ENCODE measurements at places on chromosomes 13 and 19.
A peak's percentile ranks its signal among the peaks of the same experiment; 100 is the strongest.

DNA sequence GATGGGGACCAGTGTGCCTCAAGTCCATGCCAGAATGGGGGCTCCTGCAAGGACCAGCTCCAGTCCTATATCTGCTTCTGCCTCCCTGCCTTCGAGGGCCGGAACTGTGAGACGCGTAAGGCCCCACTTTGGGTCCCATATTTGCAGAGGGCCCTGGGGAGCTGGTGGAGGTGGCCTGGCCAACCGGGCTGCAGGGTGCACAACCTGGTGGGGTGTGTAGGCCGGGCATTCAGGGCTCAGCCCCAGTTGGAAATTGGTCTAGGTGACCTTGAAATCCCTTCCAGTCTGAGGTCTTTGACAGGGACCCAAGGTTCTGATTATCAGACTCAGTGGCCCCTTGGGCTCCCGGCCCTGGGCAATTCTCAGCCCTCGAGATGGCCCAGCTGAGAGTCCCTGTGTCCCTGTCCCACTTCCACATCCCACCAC is 8.3 kb downstream of the F7 start:
- no peak for DNase-seq

DNA sequence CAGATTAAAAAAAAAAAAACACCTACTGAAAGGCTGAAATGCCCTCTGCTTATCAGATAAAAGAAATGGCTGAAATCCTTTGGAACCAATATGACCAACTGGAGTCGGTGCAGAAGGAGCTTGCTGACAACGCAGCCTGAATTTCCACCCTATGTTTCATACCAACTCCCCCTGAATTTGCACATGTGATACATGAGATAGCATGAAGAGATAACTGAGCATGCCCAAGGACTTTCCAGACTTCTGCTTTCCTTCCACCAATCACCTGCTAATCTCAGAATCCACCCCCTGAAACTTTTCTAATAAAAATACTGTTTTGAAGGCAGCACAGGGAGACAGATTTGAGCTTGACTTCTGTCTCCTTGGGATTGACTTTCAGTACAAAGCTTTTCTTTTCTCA is 32.2 kb upstream of the WDFY2 start:
- no peak for DNase-seq

DNA sequence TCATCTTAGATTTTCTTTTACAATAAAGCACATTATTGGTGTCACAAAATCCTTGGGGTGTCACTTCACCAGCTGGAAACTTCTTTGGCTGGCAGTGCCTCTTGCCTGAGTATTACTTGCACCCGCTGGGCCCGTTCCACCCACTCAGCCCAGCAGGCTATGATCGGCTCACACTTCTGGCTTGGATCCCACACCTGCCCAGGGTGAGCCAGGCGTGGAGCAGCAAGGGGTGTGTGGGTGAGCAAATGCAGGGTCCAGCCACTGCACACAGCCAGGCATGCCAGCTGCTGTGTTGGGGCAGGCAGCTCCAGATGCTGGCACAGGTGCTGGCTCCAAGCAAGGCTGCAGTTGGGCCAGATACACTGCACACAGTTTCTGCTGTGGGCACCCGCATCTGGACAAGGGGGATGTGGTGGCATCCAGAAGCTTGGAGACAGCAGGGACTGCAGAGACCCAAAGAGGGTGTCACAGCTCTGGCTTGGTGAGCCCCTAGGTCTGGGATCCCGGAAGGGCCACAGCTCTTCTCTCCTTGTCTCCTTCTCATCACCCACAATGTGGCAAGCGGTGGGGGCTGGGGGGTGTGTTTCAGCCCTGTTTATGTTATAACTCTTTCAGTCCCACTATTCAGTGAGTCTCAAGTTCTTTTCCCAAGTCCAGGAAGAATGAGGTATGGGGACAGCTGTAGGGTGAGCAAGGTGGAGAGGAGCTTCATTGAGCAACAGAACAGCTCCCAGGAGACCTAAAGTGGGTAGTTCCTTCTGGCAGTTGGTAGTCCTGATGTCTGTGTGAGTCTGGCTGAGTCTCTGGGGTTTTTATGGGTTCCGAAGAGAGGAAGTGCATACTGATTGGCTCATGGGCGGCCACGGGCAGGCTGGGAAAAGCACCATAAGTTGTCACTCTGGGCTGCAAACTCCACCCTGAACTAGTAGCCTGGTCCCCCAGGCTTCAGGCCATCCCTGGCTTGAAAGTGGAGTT is 25.3 kb upstream of the TBC1D4 start:
- no peak for DNase-seq

DNA sequence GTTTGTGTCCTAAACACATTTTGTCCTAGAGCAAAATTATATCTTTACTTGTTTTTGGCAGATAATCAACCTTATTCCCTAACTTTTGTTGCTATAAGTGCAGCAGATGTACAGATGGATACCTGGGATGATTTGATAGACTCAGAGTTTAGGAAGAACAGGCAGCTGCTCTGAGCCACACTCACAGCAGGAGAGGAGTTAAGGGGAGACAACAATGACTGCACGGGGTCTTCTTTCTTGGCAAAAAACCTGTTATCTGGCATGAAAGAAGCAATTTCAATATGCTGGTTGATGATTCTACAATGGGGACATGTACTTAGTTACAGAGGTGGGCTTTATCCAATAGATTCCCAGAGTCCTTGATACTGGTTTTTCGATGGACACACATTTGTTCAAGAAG is 258.9 kb upstream of the PCDH9 start:
- DNase-seq, result no peak

GRCh38 chr13:52652980-52653303 is 306 bp downstream of the SUGT1 start:
- DNase-seq, result no peak

- peak; percentile 10 for DNase-seq
Measured at GRCh38 chr13:96822895-96823294, 171.4 kb downstream of the OXGR1 start.

DNA sequence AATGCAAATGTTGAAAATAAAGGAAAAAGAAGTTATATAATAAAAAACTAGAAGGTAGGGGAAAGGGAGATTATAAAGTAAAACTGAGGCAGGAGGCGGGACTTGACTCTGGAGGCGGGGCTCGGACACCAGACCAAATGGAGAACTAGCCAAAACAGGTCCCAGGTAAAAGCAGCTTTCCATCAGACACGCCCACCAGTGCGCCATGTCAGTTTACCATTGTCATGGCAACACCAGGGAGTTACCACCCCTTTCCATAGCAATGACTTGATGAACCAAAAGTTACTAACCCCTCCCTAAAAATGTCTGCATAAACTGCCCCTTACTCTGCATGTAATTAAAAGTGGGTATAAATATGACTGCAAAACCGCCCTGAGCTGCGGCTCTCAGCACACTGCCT is 70.9 kb downstream of the PEPD start:
- no peak for DNase-seq

DNA sequence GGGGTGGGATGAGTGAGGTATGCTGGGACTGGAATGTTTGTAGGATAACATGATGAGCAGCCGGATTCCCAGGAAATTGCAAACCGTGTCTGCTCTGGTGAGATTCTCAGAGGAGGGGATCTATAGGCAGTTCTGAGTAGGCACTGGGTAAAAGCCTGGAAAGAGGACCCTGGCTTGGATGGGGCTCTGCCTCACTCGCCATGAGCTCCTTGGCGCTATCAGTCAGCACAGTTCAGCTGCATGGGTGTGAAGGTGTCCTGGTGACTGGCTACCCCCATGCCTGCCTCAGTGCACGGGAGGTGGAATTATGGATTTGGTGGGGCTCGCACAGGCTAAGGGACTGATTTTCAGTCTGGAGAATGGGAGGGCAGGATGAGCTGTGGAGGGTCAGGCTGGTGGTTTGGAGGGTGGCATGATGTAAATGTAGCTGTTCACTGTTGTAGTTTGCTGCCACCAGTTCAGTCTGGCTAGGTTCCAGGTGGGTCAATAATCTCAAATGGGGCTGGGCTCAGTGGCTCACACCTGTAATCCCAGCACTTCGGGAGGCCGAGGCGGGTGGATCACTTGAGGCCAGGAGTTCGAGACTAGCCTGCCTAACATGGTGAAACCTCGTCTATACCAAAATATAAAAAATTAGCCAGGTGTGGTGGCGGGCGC is 9.2 kb upstream of the ZNF627 start:
- DNase-seq, result no peak

- no peak for DNase-seq
Measured at GRCh38 chr13:104485571-104485970, 1419.4 kb upstream of the SLC10A2 start.

DNA sequence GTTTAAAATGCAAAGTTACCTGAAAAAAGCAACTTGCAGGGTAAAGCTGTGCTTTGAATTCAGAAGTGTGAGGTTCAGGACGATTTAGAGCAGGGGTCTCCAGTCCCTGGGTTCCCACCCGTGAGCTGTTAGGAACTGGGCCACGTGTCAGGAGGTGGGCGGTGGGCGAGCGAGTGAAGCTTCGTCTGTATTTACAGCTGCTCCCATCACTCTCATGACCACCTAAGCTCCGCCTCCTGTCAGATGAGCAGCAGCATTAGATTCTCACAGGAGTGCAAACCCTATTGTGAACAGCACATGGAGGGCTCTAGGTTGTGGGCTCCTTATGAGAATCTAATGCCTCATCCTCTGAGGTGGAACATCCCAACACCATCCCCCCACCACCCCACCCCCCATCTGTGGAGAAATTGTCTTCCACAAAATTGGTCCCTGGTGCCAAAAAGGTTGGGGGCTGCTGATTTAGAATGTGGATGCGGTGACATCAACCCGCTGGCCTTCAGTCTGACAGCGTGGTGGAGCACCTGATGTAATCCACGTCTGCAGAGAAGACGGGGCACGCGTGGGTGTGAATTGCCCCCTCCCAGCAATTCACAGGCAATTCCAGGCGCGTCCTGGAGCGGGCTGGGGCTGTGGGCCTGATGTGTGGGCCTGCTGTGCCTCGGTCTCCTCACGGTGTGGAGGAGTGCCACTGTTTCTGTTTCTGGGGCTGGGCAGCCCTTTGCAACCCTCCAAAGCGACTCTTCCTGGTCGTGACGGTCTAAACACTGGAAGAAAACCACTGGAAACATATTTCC is 214.0 kb upstream of the SOX1 start:
- DNase-seq, result no peak

GRCh38 chr13:42071672-42072419 is 23.4 kb downstream of the DGKH start:
- DNase-seq, result no peak

- DNase-seq, result no peak
Measured at GRCh38 chr19:44113784-44114390, 688 bp downstream of the ZNF225 start.

- DNase-seq, result no peak
Measured at GRCh38 chr13:81001828-81002385, 661.0 kb upstream of the SPRY2 start.

DNA sequence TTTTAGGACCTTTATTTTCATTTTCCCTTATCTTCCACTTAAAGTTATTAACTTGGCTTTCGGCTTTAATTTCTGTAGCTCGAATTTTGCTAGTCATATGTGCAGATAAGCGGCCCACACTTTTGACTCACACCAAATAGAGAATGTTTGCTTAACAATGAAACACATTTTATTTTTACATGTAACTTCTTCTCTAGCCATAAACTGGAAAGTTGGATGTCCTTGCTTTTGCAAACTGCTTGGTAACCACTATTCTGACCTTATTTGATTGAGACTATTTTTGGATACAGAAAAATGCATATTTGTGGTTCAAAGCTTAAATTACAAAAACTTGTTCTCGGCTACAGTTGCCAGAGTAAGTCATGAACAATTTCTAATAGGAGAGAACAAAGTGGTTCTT is 600.0 kb downstream of the KCTD12 start:
- DNase-seq, result no peak

- no peak for DNase-seq
Measured at GRCh38 chr13:110464556-110465333, 96.8 kb downstream of the RAB20 start.

- no peak for DNase-seq
Measured at GRCh38 chr19:19514215-19514657, 1.1 kb downstream of the TSSK6 start.

DNA sequence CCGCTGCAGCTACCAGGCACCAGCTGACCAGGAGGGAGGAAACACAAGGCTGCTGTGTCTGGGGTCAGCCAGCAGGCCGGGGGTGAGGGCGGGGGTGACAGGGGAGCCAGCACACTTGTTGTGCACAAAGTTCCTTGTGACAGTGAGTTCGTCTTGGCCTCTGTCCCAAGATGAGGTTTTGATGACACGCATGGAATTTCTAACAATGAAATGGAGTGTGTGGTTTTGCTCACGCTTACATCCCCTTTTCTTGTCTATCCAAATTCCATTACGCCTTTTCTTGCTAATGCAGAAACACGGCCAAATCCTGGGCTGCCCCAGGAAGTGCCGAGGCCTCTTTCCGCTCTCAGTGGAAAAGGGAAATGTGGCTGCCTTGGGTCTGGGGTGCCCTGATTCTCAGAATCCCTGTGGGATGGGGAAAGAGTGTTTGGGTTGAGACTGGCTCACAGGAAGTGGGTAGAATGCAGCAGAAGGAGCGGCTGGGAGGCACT is 73.8 kb downstream of the GADD45B start:
- DNase-seq, result no peak

DNA sequence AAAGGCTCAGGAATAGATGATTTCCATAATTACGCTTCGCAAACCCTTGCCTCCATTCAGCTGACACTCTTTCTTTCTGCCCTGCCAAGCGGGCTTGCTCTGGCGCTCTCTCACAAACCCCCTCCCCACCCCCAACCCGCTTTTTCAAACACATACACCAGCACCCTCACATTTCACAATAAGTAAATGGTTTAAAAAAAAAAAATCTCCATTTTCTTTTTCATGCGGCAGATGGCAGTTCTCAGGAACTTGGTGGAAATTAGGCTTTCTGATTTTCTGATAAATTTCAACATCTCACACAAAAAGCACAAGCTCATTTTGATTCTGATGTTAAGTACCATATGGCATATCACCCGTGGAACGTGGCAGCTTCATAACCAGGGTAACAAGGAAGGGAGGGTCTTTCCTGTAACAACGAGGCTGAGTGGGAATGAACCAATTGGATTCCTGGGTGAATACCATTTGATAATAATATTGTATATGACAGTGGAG is 43.8 kb downstream of the C13orf42 start:
- DNase-seq, result no peak

- DNase-seq, result no peak
Measured at GRCh38 chr19:50510700-50511068, 307 bp downstream of the JOSD2 start.

DNA sequence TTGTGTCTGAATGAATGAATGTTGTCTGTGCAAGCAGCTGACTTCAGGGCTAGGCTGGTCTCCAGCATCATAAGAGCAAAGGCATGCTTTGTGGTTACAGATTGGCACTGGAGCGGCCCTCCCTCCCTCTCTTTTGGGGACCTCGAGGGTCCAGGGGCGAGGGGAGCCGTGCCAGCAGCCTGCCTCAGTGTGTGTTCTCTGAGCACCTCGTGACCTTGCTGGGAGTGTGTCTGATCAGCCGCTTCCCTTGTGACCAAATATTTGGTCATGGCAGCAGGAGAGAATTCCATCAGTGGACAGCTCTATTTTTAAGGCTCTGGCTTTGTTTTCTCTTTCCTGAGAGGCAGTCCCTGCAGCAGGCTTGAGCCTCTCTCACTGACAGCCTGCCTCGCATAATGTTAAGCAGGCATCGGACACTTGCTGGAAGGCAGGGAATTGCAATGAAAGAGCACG is 329.7 kb downstream of the UQCRFS1 start:
- DNase-seq, result no peak

Measured in LNCaP clone FGC (cell line).